Activated T-cell treated with anti-CD3 and anti-CD28 coated beads, Interleukin-2, amount 50 U/mL, for 24 hours (primary cell): ENCODE measurements at places on chromosomes 4 and X.

DNA sequence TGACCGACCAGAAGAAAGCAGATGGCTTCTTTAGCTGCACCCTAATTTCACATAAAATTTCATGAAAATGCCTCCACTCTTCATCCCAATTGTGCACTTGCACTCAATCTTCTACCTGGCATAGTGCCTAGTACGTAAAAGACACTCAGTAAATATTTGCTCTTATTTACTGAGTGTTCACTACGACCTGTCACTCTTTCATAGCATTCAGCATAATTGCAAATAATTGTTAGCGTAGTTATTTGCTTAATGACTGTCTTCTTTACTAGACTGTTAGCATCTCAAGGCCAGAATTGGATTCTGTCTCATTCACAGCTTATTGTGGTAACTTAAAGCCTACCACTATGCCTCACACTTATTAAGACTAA lies 130.2 kb downstream of the ENOX2 start:
- no peak overlapping the region for H3K27ac ChIP-seq
- DNase-seq = no peak
- H3K27me3 ChIP-seq = peaks cover 31% of the 10 kb centered on the region
- H3K4me3 ChIP-seq = no peak overlapping the region

- no peak overlapping the region for H3K27ac ChIP-seq
- peaks cover 7% of the 10 kb centered on the region for H3K4me1 ChIP-seq
- DNase-seq = no peak
- H3K27me3 ChIP-seq = no peaks in the 10 kb centered on the region
Observed at GRCh38 chr4:1023895-1024740, 12.7 kb downstream of the FGFRL1 start.

GRCh38 chr4:139848028-139848427 lies 182.4 kb downstream of the MGST2 start:
- H3K36me3 ChIP-seq = no peaks in the 10 kb centered on the region
- H3K4me1 ChIP-seq = peaks cover 7% of the 10 kb centered on the region
- no peak for DNase-seq
- peaks cover 4% of the 10 kb centered on the region for H3K27me3 ChIP-seq

- H3K27ac ChIP-seq = peak overlapping the region; percentile 79
- DNase-seq = no peak
- H3K4me3 ChIP-seq = peak overlapping the region; percentile 32
- H3K4me1 ChIP-seq = peaks cover 42% of the 10 kb centered on the region
Observed at GRCh38 chrX:78321809-78322208, 5.6 kb downstream of the CYSLTR1 start.

DNA sequence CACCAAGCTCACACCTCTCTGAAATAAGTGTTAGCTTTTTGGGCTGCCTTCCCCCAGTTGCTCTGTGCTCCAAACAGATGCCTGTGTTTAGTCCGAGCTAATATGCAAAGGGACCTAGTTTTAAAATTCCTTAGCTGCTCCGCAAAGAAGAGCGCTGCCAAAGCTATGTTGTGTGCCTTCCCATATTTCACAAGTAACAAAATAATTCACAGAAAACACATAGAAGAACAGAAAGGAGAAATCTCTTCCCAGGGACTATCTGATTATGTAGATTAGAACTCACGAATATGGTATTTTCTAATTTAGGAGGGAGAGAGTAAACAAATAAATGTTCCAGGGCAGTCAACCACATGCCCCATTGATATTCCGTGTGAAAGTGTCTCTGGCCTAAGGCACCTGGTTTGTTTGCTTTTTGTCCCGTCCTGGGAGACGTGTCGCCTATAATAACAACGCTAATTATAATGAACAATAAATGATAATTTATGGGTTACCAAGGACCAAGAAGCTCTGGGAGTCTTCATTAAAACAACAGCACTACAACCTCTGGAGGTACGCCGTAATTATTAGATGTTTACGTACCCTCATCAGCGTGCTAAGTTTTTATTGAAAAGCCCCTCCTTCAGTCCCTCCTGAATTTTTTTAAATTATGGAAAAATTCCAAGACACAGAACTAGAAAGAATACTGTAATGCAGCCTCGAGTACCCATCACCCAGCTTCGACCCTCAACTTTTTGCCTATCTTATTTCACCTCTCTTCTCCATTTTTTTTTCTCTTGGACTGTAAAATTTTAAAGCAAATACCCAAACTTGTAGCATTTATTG lies 1.2 kb upstream of the CCNG2 start:
- no peaks in the 10 kb centered on the region for H3K27me3 ChIP-seq
- peak overlapping the region; percentile 97 for H3K4me3 ChIP-seq
- H3K36me3 ChIP-seq = peaks cover 7% of the 10 kb centered on the region
- H3K27ac ChIP-seq = peak overlapping the region; percentile 99
- no peak for DNase-seq

GRCh38 chr4:118036336-118036735 lies 2.0 kb downstream of the NDST3 start:
- H3K4me3 ChIP-seq = no peak overlapping the region
- no peaks in the 10 kb centered on the region for H3K36me3 ChIP-seq
- no peak for DNase-seq
- H3K4me1 ChIP-seq = peaks cover 11% of the 10 kb centered on the region
- no peak overlapping the region for H3K27ac ChIP-seq
- peaks cover 35% of the 10 kb centered on the region for H3K27me3 ChIP-seq

DNA sequence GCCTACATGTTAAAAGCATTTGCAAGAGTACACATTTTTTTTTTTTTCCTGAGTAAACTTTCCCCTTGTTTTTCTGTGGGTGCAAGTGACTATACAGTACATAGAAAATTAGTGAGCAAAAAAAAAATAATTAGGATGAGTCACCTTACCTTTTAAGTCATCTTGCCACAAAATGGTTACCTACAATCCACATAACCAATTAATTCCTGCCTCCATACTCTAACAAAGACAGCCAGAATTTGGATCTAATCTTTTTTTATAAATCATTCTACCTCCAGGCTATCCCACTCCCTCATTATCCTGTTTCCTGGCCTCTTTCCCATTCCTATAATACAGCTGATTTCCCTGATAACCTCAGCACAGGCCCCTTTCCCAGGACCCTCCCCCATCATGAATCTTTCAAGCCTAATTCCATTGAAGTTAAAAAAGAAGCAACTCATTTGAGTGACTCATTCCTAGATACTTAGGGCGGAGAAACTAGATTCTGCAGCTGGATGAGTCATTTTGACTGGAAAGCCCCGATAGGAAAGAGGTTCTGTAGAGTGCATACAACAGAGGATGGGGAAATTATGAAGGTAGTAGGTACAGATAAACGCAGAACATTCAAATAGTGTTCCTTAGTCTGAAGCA lies 128.2 kb downstream of the C4orf51 start:
- H3K4me3 ChIP-seq = peak overlapping the region; percentile 59
- peak overlapping the region; percentile 98 for H3K27ac ChIP-seq
- DNase-seq = peak; percentile 50

GRCh38 chr4:4868040-4868757 lies 8.7 kb downstream of the MSX1 start:
- peaks cover 83% of the 10 kb centered on the region for H3K27me3 ChIP-seq
- H3K27ac ChIP-seq = no peak overlapping the region
- no peak for DNase-seq
- H3K4me3 ChIP-seq = no peak overlapping the region

GRCh38 chrX:134186362-134187121 lies 50.4 kb upstream of the CCDC160 start:
- peak overlapping the region; percentile 47 for H3K27ac ChIP-seq
- no peaks in the 10 kb centered on the region for H3K36me3 ChIP-seq
- H3K4me3 ChIP-seq = peak overlapping the region; percentile 59

- no peak for DNase-seq
- no peaks in the 10 kb centered on the region for H3K36me3 ChIP-seq
- no peaks in the 10 kb centered on the region for H3K27me3 ChIP-seq
Observed at GRCh38 chr4:60531776-60532379, 668.2 kb upstream of the ADGRL3 start.

DNA sequence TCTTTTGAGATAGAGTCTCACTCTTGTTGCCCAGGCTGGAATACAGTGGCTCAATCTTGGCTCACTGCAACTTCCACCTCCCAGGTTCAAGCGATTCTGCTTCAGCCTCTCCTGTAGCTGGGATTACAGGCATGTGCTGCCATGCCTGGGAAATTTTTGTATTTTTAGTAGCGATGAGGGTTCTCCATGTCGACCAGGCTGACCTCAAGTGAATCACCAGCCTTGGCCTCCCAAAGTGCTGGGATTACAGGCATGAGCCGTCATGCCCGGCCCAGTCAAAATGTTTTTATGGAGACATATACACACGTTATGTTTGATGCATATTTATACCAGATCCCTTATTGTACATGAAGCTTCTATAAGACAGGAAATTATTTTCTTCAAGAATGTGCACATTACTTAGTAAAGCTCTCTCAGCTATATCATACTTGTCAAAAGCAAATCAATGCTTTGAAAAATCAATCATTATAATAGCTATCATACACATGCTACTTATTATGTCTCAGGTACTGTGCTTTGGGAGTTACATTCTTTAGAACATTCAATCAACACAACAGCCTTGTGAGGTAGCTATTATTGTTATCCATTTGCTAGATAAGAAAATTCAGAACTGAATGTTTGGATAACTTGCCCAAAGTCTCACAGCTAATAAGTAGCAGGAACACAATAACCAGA lies 269.2 kb downstream of the FSTL5 start:
- H3K4me1 ChIP-seq = no peaks in the 10 kb centered on the region
- no peaks in the 10 kb centered on the region for H3K27me3 ChIP-seq
- H3K36me3 ChIP-seq = no peaks in the 10 kb centered on the region
- H3K27ac ChIP-seq = no peak overlapping the region
- no peak for DNase-seq

DNA sequence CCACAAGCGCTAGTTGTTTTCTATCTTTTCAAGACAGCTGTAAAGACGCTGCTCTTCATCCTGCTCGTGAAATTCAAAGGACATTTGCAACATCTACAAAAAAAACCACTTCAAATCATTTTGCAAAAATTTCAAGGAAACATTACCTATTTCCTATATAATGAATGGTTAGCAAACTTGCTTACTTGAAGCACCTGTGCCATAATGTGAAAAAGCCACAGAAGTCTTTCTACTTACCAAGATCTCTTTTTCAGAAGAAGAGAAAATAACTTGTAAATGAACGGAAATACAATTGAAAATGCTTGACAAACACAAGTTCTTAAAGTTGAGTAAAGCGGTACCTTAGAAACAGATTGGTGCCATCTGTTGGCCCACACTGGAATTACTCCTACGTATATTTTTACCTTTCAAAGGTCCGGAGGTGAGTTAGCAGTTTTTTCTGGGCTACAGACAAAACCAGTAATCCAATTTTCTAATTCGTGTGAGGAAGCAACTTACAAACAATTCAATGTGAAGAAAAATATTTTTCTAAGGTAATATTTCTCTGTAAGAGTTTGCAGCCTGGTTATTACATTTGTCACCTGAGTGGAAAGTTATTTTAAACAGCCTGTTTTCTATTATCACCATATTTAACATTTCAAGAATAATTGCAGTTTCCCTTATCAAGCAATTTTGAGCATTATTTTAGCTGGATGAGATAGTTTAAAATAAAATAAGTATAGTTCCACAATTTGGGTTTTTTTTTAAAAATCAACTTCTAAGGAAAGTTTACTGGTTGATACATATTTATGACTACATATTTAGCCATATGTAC lies at the start of gene TLR6:
TLR6 (minus strand) TSS at position 294 of the 814 bp plus-strand sequence. CDS start 27,344 bp downstream, outside the sequence.
- H3K27ac ChIP-seq = peak within 1 kb of the TSS; percentile 76
- DNase-seq = no peak
- no peaks in the 10 kb centered on the region for H3K27me3 ChIP-seq
- H3K4me3 ChIP-seq = peak within 1 kb of the TSS; percentile 77
- H3K4me1 ChIP-seq = peaks cover 40% of the 10 kb centered on the region
- no peaks in the 10 kb centered on the region for H3K36me3 ChIP-seq

- H3K4me3 ChIP-seq = no peak overlapping the region
- H3K27ac ChIP-seq = no peak overlapping the region
- H3K27me3 ChIP-seq = peaks cover 24% of the 10 kb centered on the region
Observed at GRCh38 chrX:130878350-130879341, 24.4 kb downstream of the ENOX2 start.

GRCh38 chr4:47717188-47717587 lies 120.7 kb downstream of the CORIN start:
- no peaks in the 10 kb centered on the region for H3K4me1 ChIP-seq
- no peak overlapping the region for H3K27ac ChIP-seq
- H3K4me3 ChIP-seq = no peak overlapping the region
- DNase-seq = no peak

DNA sequence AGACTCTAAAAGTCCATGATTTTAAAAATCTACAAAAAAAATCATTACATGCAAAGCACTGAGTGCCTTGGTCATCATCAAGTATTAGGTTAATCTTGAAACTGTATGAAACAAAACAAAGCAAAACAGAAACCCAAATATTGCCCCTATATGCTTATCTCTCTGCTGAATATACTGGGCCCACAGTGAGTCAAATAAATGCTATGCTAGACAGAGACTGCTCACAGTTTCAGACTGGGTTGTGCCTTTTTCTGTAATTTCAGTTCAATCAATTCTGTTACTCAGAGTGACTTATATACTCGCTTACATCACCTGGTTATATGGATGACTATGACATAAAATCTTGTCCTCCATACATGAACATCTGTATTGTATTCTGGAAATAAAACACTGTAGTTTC lies 257.1 kb upstream of the ACTRT1 start:
- no peaks in the 10 kb centered on the region for H3K4me1 ChIP-seq
- no peaks in the 10 kb centered on the region for H3K36me3 ChIP-seq
- DNase-seq = no peak
- no peaks in the 10 kb centered on the region for H3K27me3 ChIP-seq

GRCh38 chr4:102196221-102196620 lies 149.1 kb downstream of the SLC39A8 start:
- no peaks in the 10 kb centered on the region for H3K36me3 ChIP-seq
- no peak overlapping the region for H3K4me3 ChIP-seq
- no peaks in the 10 kb centered on the region for H3K27me3 ChIP-seq
- no peak for DNase-seq
- H3K4me1 ChIP-seq = peaks cover 17% of the 10 kb centered on the region
